MV-4-11 (cell line): ENCODE measurements at places on chromosomes 4 and X.

- no peak for DNase-seq
Measured at GRCh38 chr4:76178296-76178695, 30.1 kb upstream of the NUP54 start.

GRCh38 chr4:160819791-160820190 lies 1344.0 kb downstream of the FSTL5 start:
- DNase-seq, result no peak

DNA sequence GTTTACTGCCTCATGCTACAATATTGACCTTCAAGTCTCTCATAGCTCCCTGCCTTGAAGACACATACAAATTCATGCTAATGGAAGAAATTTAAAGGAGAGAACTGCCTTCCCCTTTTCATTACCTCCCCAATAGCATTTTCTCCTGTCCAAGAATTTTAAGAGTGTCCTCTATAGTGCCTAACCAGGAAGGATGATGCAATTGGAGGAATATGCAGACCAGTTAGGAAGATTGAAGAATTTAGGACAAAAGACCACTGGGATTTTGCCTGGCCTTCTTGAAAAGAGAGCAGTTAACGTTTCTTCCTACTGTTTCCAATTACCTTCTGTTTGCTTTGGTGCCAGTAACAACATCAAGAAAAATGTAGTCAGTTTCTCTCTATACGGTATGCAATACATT lies 443.9 kb downstream of the INPP4B start:
- DNase-seq, result no peak

DNA sequence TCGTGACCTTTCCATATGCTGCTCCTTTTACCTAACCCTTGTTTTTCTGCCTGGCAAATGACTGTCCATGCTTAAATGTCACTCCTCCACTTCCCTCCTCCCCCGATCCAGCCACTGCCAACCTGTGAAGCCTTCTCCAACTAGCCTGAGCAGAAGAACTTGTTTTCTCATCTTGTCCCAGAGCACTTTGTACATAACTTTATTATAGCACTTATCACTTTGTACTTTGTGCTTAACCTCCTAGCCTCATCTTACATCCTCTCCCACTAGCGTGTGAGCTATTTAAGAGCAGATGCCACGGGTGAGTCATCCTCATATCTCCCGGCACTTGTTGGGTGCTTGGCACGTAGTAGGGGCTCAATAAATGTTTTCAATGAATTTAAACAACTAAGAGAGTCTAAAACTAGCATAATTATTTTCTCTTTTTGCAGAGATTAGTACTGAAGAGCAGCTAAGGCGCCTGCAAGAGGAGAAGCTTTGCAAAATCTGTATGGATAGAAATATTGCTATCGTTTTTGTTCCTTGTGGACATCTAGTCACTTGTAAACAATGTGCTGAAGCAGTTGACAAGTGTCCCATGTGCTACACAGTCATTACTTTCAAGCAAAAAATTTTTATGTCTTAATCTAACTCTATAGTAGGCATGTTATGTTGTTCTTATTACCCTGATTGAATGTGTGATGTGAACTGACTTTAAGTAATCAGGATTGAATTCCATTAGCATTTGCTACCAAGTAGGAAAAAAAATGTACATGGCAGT lies 46.9 kb downstream of the XIAP start:
- no peak for DNase-seq

- DNase-seq, result no peak
Measured at GRCh38 chrX:25618248-25618647, 519.9 kb upstream of the MAGEB18 start.

GRCh38 chrX:4655743-4656142 lies 942.3 kb upstream of the PRKX start:
- no peak for DNase-seq

GRCh38 chr4:10607206-10607605 lies 77.4 kb downstream of the CLNK start:
- DNase-seq, result no peak

DNA sequence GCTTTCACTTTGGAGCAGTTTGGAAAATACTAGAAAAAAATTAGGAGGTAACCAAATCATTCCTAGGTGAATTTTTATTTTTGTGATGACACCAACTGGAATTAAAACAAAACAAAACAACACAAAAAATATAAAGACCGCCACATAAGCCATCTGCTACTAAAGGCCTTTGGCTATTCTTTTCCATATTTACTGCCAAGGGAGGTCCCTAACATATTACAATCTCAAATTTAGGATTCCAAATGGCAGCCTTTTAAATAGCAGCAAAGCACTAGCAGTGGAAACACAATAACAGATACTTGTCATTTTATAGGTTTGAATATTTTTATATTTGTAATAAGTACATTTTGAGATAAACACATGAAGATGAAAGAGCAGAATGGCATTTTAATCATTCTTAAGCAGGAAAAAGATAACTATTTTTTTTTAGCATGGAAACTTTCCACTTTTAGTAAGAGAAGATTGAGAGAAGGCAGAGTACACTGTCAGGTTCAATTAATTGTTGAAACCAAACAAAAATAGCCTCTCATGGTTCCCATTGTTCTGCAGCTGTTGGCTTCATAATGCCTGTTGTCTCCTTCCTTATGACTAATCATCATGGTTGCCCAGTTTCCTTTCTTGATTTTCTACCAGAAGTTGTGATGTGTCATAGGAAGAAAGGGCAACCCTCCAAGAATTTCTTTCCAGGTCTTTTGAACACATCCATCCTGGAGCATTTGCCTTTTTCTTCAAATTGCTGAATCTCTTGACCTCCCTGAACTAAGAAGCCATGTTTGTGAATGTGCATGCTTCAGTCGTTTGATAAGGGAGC lies 219.0 kb upstream of the EMCN start:
- peak; percentile 49 for DNase-seq

DNA sequence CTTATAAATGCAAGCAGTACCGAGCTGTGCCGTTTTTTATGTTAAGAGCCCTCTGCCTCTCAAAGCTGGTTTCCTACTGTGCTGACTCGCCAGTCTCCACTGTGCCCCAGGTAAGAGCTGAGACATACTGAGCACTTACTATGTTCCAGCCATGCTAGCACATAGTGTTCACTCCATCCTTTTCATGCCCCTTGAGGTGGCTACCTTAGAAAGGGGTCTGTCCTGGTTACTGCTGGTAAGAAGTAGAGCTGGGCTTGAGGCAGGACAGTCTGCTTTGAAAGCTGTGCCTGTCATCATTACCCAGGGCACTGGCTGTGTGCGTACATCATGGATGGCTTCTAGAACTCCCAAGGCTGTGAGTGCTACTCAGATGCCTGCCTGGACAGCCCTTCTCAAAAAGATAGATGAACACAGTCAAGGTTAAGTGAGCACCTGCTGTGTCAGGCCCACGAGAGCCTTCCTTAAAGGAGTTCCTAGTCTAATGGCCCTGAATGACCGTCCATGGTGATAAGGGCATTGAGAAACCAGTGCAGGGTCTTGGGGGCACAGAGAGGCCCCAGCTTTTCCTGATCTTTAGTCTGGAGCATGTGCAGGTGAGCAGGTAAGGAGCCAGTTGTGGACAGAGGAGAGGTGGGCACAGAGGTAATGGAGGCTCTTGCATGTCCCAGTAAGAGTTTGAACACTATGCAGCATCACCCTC lies 1.6 kb downstream of the STK32B start:
- no peak for DNase-seq

DNA sequence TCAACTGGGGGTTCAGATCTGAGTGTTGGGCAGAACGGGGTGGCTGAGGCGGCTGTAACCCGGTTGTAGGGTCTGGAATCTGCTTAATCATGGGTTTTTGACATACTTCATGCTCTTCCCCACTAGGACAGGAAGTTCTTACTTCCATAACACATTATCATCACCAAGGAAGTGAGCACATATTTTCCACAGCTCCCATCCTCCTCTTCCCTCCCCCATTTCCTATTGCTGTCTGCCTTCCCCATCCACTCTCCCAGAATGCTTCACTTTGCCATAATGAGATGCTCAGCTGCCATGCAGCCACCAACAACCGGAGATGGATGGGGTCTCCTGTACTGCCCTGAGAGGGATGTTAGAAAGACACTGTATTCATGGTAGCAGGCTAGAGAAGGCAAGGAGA lies 6.4 kb upstream of the DCUN1D4 start:
- peak; percentile 22 for DNase-seq

DNA sequence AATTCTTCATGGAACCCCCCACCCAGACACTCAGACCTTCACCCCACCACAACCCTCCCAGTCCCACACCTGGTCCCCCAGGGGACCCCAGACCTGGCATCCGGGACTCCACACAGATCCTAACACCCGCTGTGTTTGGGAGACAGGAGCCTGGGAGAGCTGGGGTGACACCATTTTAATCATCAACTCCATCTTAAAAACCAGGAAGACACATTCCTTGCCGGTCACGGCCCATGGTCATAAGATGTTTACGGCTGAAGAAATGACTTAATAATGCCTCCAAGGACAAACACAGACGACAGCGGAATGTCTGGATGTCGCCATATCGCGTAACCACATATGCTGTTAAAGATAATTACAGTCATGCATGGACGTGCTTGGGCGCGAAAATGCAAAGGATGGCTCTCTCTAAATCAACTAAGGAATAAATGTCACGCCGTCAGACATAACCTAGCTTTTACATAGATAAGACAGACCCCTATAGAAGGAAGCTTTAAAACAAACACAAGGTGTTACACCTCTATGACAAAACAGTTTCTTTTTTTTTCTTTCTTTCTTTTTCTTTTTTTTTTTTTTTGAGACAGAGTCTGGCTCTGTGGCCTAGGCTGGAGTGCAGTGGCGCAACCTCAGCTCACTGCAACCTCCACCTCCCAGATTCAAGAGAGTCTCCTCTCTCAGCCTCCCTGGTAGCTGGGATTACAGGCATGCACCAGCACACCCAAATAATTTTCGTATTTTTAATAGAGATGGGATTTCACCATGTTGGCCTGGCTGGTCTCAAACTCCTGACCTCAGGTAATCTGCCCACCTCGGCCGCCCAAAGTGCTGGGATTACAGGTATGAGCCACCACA lies 2.1 kb upstream of the DHRSX start:
- no peak for DNase-seq

DNA sequence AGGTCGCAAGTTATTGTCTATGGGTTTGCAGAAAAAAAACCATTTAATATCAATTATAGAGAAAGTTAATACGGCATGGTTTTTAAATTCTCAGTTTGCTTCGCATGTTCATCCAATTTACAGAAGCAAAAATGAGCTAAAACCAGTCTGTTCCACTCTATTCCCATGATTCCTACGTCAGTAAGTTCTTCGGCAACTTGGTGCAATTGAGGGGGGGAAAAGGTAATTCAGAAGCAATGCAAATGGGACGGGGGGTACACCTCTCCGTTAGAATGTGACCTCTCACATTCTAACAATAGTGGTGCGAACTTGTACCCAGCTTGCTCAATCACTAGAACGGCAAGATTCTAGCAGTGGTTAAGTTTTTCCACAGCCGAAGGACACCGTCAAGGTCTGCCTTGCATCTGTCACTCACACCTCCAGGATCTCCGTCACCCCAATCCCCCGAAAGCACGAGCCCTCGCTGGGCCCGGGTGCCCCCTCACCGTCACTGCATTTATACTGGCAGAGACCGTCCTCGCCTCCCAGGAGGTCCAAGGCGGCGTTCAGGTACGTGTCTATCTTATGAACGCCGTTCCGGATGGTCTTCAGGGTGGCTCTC lies 653 bp downstream of the PLA2G12A start:
- DNase-seq, result no peak

DNA sequence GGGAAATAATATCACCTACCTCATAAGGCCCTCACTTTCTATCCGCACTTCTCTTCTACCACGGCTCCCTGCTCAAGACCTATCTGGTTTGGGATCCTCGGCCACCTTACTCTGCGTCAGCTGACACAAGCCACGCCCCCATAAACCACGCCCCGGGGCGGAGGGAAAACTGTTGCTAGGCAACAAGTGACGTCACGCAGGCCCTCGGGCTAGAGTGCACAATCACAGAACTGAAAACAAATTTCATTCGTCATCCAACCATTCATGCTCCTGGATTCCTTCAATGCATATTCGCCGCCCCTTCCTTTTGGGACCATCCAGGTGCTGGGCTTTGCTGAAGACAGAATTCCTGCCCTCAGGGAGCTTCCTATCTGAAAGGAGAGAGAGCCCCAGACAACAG lies 66.3 kb downstream of the SMC1A start:
- no peak for DNase-seq

GRCh38 chr4:143489106-143489505 lies 24.4 kb upstream of the SMARCA5 start:
- no peak for DNase-seq

GRCh38 chr4:159206427-159206871 lies 103.6 kb downstream of the RAPGEF2 start:
- peak; percentile 8 for DNase-seq

- no peak for DNase-seq
Measured at GRCh38 chr4:166197166-166197565, 324.1 kb downstream of the TLL1 start.

DNA sequence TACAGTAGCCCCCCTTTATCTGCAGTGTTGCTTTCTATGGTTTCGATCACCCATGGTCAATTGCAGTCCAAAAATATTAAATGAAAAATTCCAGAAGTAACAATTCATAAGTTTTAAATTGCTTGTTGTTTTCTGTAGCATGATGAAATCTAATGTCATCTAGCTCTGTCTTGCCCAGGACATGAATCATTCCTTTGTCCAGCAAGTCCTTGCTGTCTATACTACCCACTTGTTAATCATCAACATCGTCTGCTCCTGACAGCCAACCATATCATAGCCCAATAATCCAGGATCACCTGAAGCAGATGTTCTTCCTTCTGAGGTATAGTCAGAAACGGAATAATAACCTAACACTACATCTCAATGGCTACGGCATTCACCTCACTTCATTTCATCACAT lies 79.8 kb downstream of the ADAMTS3 start:
- no peak for DNase-seq

DNA sequence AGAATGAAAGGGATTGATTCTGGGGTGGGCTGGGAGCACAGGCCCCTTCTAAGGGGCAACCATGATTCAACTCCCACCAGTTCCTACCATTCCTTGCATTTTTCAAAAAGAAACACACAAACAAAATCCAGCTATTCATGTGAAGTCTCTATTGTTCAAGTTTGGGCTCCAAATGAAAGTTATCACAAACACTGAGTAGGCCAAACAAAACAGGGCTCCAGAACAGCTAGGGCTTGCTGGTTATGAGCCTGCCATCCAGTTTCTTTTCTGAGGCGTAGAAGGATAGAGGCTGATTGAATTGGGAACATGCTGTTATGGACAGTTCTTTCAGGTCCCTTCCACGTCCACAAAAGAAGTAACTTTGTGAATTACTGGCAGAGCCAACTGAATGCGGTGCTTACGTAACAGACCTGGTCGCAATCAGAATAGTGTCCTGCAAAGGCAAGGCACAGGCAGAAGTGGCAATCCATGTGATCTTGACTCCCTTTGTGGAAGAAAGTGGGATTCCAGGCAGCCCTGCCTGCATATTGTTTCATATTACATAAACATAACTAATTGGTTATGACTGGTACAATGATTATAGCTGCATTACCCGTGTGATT lies 244.5 kb downstream of the SCFD2 start:
- no peak for DNase-seq
